ENCODE measurements at places on chromosomes 12 and 14.
A peak's percentile ranks its signal among the peaks of the same experiment; 100 is the strongest.

DNA sequence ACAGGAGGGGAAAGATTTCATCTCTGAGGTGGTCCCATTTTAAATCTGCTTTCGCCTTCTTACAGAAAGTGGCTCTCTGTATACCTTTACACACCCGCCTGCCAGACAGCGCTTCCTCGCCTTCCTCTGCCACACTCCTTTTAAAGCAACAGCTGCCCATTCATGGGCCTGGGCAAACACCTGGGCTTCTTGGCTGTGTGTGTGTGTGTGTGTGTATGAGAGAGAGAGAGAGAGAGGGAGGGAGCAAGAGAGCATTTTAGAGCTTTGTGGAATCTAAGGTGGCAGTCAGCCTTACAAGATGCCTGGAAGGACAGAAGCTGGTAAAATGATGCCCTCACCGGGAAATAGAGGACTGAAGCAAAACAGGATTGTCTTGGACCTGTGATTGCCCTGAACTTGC lies 20.0 kb downstream of the PTHLH start:
- ATAC-seq, result no peak

DNA sequence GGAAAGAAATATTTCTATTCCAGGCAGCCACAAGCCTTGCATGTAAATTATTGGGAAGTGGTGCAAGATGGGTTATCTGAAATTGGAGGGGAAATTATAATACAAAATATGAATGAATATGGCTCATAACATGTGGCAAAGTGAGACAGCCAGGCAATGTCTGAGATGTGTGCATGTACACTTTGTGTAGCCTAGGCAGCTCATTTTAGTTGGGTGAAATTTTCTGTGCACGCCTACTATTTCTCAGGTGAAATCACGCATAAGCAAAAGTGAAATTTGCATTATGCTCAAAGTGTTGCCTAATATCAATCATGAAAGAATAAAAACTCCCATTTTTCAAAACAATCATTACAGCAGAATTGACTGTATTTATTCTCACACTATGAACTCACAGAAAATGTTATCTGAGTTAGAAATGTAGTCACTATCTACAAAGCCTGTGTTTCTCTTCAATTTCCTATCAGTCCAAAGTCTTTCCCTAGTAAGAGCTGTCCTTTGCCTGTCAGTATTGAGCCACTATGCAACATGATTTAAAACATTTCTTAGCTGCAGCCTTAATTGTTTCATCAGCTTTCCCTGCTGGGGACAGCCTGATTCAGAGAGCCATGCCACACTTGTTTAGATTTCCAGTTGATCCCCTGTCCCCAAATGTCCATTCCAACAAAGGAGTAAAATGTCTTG lies 80.7 kb downstream of the EPS8 start:
- peak; percentile 42 for ATAC-seq

- no peak for ATAC-seq
Observed at GRCh38 chr14:71408362-71409030, 501.2 kb downstream of the PCNX1 start.

- ATAC-seq, result no peak
Observed at GRCh38 chr12:90489141-90489540, 465.8 kb downstream of the CCER1 start.

- no peak for ATAC-seq
Observed at GRCh38 chr12:90061809-90062208, 353.2 kb upstream of the ATP2B1 start.

- ATAC-seq, result no peak
Observed at GRCh38 chr12:108691998-108692808, 39.1 kb downstream of the CORO1C start.

- peak; percentile 56 for ATAC-seq
Observed at GRCh38 chr12:94875525-94875924, 128.0 kb downstream of the NDUFA12 start.

- no peak for ATAC-seq
Observed at GRCh38 chr12:105120551-105120950, 13.0 kb downstream of the WASHC4 start.

- ATAC-seq, result no peak
Observed at GRCh38 chr12:84294246-84294645, 618.4 kb downstream of the SLC6A15 start.

- no peak for ATAC-seq
Observed at GRCh38 chr12:41402801-41403200, 214.7 kb downstream of the PDZRN4 start.

- ATAC-seq, result no peak
Observed at GRCh38 chr12:95131589-95132340, 58.3 kb upstream of the NR2C1 start.

DNA sequence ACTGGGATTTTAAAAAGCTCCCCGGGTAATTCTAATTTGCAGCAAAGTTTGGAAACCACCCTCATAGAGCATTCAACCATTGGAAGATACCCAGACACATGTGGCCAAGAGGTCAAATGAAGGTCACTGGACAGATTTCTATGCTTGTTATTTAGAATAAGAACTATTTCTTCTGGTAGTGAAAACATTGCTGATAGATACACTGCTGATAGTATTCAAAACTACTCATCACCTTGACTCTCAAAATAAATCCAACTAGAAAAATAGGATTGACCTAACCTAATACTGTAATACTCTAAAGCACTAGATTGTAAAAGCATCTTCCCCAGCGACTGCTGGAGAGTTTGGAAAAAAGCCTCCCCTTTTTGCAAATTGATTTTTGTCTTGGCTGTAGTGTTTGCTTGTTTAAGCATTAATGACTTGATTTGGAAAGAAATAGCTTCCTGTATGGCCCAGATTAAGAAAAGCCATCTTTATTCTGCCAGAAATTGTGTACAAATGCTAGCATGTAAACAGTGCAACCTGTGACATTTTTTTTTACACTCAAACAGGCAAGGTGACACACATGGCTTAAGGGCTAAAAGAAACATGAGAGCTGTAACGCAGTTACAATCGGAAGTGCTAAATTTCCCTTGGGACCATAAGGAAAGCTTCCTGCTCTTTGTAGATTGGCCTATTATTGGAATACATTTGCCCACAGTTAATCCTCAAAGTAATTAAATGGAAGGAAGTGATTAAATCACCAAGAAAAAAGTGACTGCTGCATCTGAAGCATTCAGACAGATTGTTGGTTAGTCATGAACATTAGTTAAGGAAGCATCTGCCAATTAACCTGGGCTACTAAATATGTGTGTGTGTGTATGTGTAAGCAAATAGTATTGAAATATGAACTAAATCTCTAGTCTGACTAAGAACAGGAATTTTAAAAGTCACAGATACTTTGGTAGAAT lies 356.5 kb upstream of the ATP2B1 start:
- ATAC-seq, result peak; percentile 38

DNA sequence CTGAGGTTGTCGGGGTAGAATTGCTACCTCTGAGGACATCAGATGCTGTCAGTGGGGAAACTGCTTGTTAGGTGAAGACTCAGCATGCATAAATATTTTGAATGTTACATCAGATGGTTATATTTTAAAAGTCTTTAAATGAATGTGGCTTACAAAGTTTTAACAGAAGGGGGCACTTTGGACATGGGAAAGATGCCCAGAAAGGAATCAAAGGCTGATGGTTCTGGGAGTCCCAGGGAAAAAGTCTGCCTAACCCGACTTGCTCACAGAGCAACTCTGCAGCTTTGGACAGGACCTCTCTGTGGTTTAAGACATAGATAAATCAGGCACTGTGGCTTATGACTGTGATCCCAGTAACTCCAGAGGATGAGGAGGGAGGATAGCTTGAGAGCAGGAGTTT lies 474.9 kb downstream of the ATP23 start:
- ATAC-seq, result no peak

DNA sequence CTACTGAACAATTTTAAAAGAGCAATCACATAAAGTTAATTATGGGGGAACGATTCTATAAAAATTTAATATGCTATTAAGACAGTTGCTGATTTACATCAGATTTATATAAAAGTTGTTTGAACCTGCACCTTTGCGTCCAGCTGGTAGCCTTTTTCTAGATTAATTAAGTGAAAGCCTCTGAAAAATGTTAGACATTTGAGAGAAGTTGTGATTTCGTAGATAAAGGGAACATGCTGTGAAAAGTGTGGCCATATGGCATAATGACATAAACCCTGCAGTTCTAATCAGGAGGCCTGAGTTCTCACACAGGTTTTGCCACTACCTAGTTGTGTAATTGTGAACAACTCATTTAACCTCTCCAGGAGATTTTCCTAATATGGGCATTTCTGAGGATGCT lies 187.2 kb downstream of the TMTC2 start:
- no peak for ATAC-seq

- no peak for ATAC-seq
Observed at GRCh38 chr14:87892763-87893162, 100.2 kb downstream of the GALC start.

GRCh38 chr12:117342682-117343081 lies 18.7 kb downstream of the NOS1 start:
- no peak for ATAC-seq

- ATAC-seq, result no peak
Observed at GRCh38 chr12:111270239-111270638, 98.7 kb downstream of the PHETA1 start.

GRCh38 chr14:77598366-77599070 lies 17.9 kb downstream of the SPTLC2 start:
- peak; percentile 46 for ATAC-seq

GRCh38 chr12:46786774-46787173 lies 39.0 kb downstream of the SLC38A4 start:
- ATAC-seq, result no peak

DNA sequence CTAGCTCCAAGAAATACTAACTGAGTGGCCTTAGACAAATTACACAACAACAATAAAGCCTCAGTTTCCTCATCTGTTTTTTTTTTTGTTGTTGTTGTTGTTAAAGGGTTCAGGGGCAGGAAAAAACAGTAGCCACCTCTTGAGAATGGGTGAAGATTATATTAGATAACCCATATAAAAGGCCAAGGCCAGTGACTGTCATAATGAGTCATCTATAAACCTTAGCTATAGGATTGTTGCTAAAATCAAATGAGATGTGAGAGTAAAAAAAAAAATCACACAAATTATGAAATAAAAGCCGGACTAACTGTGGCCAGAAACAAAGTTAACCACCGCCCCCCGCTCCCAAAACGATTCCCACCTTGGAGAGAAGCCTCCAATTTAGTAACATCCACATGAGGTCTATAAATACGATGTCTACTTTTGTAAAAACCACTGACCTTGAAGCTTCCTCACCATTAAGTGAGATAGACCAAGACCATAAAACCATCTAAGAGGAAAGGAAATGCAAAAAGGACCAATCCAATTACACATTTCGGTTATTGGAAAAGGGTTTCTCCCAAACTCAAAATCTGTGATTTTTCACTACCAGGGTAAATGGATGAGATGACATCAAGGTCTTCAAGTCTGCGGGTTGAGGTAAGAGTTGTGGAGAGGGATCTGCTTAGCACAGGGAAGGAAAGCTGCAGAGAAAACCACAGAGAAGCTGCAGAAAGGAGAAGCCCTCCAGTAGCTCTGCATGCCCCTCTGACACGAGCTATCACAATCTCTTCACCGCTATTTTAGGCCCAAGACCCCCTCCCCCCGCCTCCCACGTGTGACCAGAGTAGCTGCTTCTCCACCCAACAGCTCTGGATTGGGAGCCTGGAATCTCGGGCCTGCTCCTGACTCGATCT lies 1.0 kb downstream of the NAA25 start:
- peak; percentile 16 for ATAC-seq

- no peak for ATAC-seq
Observed at GRCh38 chr14:105123064-105123665, 45.4 kb downstream of the JAG2 start.

GRCh38 chr12:16619537-16619936 lies 13.6 kb upstream of the LMO3 start:
- ATAC-seq, result no peak

DNA sequence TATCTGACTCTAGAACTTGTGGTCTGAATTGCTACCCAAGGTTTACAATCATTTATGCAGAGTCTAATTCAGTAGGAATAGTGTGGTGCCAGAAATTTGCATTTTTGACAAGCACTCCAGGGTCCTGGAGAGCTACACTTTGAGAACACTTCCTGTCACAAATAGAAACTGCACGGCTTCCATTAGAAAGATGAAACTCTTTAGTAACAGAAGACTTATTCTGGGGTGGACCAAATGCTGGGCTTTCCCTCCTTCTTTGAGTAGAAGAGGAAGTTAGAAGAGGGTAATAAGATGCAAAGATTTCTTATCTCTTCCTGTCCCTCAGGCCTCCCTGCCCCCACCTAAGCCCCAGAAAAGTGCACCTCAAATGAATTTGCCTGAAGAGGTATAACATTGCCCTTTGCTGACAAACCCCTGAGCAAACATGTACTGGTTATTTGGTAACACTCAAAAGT lies 28.4 kb downstream of the DGLUCY start:
- peak; percentile 33 for ATAC-seq

DNA sequence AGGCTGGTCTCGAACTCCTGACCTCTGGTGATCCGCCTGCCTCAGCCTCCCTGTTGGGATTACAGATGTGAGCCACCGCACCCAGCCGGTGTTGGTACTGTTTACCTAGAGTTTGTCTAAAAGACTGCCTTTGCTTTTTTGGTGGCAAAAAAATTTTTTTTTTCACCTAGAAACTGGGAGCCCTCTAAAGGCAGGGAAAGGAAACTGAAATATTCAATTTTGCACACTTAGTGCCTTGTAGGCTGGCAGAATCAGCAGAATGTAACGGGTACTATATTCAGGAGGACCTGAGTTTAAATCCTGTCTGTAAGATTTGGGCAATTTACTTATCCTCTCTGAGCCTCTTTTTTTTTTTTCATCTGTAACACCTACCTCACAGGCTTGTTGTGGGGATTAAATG lies 43.6 kb downstream of the PAPLN start:
- ATAC-seq, result no peak

DNA sequence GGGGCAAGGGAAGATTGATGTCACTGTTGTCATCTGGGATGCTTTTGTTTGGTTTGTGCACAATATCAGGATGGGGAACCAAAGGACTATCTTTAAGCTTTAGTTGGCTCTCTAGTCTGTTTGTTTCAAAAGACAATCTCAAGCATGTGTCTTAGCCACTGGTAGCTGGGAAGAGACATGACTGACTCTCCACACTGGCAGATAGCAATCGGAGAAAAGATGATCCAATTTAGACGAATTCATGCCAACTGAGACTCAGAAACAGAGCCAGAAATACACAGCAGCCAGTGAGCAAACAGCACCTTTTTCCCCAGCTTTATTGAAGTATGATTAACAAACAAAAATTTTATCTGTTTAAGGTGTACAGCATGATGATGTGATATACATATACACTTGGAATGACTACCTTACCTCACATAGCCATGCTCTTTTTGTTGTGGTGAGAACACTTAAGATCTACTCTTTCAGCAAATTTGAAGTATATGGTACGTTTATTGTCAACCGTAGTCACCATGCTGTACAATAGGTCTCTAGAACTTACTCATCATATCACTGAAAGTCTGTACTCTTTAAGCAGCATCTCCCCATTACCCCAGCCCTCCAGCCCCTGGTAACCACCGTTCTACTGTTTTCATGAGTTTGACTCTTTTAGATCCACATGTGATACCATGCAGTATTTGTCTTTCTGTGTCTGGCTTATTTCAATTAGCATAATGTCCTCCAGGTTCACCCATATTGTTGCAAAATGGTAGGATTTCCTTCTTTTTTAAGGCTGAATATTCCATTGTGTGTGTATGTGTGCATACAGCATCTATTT lies 50.6 kb downstream of the DUSP16 start:
- ATAC-seq, result peak; percentile 91

- peak; percentile 64 for ATAC-seq
Observed at GRCh38 chr12:66107451-66107915, 23.1 kb downstream of the LLPH start.
